Activated T-cell treated with anti-CD3 and anti-CD28 coated beads, Interleukin-2, amount 50 U/mL, for 4 hours (primary cell): ENCODE measurements at places on chromosomes 5 and 9.

DNA sequence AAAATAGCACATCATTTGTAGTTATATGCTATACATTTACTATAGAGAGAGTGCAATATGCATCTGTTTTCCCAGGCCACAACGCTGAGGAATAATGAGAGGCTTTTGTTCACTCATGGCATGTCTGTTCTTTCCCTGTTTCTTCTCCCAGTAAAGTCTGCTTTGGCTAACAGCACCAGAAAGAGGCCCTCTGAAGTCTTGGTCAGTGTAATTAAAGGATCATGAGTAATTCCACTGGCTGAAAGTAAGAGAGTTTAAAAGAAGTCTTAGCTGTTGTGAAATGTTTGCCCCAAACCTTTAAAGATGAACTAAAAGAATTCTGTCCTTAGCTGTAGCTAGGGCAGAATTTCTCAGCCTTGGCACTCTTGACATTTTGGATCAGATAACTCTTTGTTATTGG is 228.8 kb downstream of the TLE4 start:
- DNase-seq, result no peak

DNA sequence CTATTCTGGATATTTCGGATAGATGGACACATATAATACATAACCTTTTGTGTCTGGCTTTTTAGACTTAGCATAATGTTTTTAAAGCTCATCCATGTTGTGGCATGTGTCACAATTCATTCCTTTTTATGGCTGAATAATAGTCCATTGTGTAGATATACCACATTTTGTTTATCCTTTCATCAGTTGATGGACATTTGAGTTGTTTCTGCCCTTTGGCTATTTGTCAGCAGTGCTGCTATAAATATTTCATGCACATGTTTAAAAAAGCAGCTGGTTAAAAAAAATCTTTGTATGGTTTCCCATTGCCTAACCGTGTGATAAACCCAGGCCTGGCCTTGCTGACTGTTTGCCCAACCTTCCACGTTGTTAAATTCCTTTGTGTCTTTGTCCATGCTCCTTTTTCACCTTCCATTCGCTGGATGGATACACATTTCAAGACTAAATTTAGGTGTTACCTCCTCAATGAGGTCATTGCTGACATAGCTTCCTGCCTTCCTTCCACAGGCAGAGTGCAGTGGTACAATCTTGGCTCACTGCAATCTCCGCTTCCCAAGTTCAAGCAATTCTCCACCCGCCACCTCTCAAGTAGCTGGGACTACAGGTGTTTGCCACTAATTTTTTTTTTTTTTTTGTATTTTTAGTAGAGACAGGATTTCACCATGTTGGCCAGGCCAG is 11.3 kb downstream of the GDA start:
- DNase-seq, result no peak

- DNase-seq, result no peak
Observed at GRCh38 chr5:146510559-146511125, 5.3 kb downstream of the GPR151 start.

- DNase-seq, result no peak
Observed at GRCh38 chr5:93622240-93622885, 39.3 kb downstream of the NR2F1 start.

DNA sequence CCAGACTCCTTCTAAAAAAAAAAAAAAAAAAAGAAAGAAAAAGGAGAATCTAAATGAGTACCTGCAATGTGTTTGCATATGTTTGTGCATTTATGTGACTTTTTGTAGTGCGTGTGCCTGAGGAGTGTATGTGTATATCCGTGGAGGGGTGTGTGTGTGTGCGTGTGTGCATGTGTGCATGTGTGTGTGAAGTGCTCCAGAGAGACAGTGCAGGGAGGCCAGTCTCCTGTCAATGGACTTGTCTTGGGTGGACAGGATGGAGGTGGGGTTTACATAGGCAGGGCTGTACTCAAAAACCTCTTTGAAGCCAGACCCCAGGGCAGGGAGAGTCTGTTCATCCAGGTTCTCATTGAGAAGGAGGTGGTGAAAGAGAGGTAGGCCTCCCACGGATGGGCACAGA is 87.1 kb upstream of the MVB12B start:
- no peak for DNase-seq

DNA sequence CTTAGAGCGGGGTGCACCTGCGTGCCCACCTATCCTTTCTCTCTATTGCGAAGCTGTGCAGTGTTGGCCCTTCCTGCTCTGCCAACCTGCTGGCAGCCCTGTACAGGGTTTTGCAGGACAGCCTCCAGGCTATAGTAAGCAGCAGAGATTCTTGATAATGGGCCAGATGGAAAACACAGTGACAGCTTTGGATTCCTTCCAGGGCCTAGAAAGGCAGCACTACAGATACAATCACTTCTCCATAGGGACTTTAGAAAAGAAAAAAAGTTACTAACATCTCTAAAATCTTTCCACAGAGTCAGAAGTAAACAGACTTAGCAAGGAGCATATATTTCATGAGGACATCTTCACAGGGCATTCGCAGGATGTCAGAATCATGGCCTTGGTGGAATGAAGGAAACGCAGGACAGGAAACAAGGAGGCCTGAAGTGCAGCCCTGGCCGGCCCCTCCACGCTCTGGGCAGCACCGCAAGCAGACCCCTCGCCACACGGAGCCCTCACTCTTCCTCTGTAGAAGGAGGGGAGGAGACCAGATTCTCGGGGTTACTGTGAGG is 172.1 kb upstream of the GAS1 start:
- no peak for DNase-seq

DNA sequence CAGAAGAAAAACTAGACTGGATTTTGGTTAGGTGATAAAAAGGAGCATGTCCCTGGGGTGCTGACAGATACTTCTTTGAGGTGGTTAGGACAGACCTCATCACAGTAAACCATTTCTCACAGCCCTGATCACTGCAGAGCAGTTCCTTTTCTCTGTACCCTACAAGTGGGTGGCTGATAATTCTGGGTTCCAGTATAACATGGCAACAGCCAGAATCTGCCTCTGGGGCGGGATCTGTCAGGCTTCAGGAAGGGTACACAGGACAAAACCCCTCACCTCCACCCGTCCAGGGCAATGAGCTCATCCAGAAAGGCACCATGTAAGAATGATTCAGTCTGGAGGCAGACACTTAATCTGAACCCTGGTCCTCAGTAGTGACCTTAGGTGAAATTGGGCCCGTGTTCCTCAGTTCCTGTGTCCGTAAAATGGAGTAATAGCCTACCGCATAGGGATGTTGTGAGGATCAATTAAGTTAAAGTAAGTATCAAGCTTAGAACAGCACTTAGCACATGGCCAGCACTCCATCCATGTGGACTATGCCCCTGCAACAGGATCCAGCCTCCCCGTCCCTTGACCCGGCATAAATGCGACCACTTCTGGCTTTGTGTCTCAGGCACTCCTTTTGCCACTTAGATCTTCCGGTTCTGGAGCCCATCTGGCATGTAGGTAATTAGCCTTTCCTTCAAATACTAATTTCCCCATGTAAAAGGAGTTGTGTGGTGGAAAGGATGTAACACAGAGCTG is 129.2 kb downstream of the LHFPL2 start:
- DNase-seq, result no peak

- DNase-seq, result no peak
Observed at GRCh38 chr5:177372910-177373309, 11.3 kb upstream of the SLC34A1 start.

- DNase-seq, result no peak
Observed at GRCh38 chr9:35905051-35905781, 786 bp upstream of the HRCT1 start.
